Vagina (tissue), 2 donors: ENCODE measurements at places on chromosomes 7 and 10. TPM values are rescaled to one million over a fixed set of nuclear protein-coding genes. Genes with fewer than 3 reads are reported as not detected.
A peak's percentile ranks its signal among the peaks of the same experiment; 100 is the strongest.

The ITGB8 gene
- total RNA-seq, result 62.6 TPM

The GPRIN2 gene
- 5.6 TPM for total RNA-seq

The LRIT1 gene
- not detected for total RNA-seq

The ATP5MK gene
- total RNA-seq, result 180 TPM

The MSANTD7 gene
- 11.8 TPM for total RNA-seq

The FXYD4 gene
- not detected for total RNA-seq

The IFIT3 gene
- 6.1 TPM for total RNA-seq

The OR2A42 gene
- total RNA-seq, result not detected

The ACSM6 gene
- not detected for total RNA-seq

The HTR5A gene
- not detected for total RNA-seq

The UBE2D1 gene
- 10.1 TPM for total RNA-seq

The SPDYE5 gene
- total RNA-seq, result not detected

DNA sequence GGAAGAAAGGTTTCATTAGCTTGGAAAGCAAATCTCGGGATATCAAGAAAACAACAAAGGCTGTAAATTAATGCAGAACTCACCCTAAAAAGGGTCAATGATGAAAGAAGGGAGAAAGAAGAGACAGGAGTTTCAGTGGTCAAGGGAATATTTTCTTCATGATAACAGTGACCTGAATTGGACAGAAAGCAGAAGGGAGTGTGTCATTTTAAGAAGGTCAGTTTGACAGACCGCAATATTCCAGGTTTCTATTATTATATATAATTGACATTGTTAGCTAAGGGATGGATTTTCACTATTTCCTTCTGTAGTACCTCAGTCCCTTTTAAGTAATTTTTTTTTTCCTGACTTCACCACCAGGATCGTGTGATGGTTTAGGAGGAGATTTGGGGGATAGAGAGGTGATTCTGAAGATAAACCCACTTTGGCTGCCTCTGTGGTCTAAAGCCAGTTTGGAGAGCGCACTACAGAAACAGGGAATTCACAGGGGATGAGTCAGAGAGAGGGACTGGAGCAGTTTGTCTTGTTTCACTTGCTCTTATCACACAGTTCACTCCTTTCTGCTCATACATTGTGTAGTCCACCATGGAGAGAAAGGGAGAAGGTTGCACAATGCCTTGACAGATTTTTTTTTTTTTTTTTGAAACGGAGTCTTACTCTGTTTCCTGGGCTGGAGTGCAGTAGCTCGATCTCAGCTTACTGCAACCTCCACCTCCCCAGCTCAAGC lies 417.9 kb downstream of the AUTS2 start:
- no peak for DNase-seq
- H3K27ac ChIP-seq, result no peak overlapping the region
- H3K27me3 ChIP-seq, result no peaks in the 10 kb centered on the region
- H3K4me3 ChIP-seq, result no peak overlapping the region
- H3K4me1 ChIP-seq, result peaks cover 20% of the 10 kb centered on the region

- no peak overlapping the region for H3K4me3 ChIP-seq
- H3K27me3 ChIP-seq, result no peaks in the 10 kb centered on the region
- no peak overlapping the region for H3K27ac ChIP-seq
- H3K36me3 ChIP-seq, result no peaks in the 10 kb centered on the region
- H3K4me1 ChIP-seq, result no peaks in the 10 kb centered on the region
- no peak for DNase-seq
Measured at GRCh38 chr10:59779756-59780533, 26.7 kb upstream of the MRLN start.

GRCh38 chr7:96045919-96046318 lies 273.6 kb downstream of the DYNC1I1 start:
- no peaks in the 10 kb centered on the region for H3K36me3 ChIP-seq
- H3K4me1 ChIP-seq, result no peaks in the 10 kb centered on the region
- no peak for DNase-seq
- H3K27ac ChIP-seq, result no peak overlapping the region

GRCh38 chr10:13707156-13707881 lies 120.6 kb downstream of the PRPF18 start:
- peak overlapping the region; percentile 39 for H3K4me3 ChIP-seq
- no peaks in the 10 kb centered on the region for H3K27me3 ChIP-seq
- H3K4me1 ChIP-seq, result peaks cover 31% of the 10 kb centered on the region
- no peak overlapping the region for H3K27ac ChIP-seq
- no peaks in the 10 kb centered on the region for H3K36me3 ChIP-seq

- no peak overlapping the region for H3K4me3 ChIP-seq
- H3K36me3 ChIP-seq, result peaks cover 6% of the 10 kb centered on the region
- no peak for DNase-seq
- H3K27ac ChIP-seq, result no peak overlapping the region
- no peaks in the 10 kb centered on the region for H3K27me3 ChIP-seq
Measured at GRCh38 chr7:111770116-111770515, 207.8 kb upstream of the IMMP2L start.

DNA sequence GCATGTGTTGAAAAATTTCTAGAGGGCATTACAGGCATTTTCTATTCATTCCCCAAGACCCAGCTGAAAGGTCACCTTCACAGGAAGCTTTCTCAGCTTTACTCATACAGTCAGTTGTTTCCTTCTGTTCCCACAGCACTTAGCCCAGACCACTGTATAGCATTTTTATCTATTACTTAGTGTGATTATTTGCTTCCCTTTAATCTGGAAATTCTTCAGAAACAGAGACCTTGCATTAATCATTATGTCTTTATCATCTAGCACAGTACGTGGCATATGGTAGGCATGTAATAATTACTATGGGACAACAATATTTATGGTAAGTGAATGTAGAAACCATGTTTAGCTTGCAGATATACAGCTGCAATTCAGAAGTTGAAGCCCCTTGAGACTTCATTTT lies 38.2 kb upstream of the CDK6 start:
- H3K27me3 ChIP-seq, result no peaks in the 10 kb centered on the region
- no peak overlapping the region for H3K27ac ChIP-seq
- no peak for DNase-seq
- H3K36me3 ChIP-seq, result no peaks in the 10 kb centered on the region
- no peak overlapping the region for H3K4me3 ChIP-seq

DNA sequence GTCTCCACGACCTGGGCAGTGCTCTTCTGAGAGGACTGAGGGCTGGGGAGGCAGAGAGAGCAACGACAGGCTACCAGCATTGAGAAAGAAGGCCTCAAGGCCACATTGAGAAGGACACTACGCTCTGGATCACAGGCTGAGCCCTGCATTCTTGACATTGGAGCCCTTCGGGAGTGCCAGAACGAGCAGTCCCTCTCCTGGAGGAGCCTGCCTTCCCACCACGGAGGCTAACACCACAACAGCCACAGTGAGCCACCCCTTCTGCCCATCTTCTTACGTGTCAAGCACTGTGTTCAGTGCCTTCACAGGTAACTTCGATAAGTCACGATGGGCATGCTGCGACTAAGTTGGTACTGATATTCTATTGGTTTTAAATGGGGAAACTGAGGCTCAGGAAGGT lies 267.8 kb downstream of the RPS24 start:
- no peak overlapping the region for H3K4me3 ChIP-seq
- H3K27ac ChIP-seq, result no peak overlapping the region
- DNase-seq, result peak; percentile 46
- no peaks in the 10 kb centered on the region for H3K27me3 ChIP-seq

DNA sequence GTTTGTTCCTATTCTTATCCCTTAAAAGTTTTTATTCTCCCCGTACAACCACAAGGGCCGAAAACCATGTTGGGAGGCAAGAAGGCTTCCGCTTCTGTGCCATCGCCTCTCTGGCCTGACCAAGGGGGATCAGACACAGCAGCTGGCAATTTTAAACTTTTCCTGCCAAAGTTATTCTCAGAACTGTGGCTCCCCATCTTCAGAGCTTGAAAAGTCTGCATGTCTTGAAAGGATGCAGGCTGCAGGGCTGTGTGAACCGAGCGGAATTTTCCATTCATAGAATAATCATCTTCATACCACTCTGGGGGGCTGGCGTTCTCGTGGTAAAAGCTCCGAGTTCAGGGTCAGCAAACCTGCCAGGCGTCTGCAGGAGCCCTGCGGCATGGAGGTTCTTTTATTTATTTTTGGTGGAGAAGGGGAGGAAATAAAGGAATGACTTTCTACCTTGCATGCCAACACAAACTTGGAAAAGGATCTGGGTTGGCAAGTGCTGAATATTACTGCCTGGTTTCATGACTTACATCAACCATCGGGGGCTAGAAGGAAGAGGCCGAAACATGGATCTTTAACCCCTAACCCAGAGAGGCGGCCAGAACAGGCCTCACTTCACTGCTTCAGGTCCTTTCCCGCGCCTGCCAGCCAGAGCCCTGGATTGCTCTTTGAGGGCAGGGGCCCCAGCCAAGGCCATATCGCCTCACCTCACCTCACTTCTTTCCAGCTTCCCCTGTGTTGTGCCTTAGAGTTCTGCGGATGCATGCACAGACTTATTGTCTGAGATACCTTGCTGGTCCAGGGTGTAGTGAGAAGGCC lies 3.0 kb upstream of the NANOS1 start:
- DNase-seq, result no peak
- no peak overlapping the region for H3K27ac ChIP-seq
- no peaks in the 10 kb centered on the region for H3K27me3 ChIP-seq
- no peak overlapping the region for H3K4me3 ChIP-seq
- no peaks in the 10 kb centered on the region for H3K36me3 ChIP-seq

DNA sequence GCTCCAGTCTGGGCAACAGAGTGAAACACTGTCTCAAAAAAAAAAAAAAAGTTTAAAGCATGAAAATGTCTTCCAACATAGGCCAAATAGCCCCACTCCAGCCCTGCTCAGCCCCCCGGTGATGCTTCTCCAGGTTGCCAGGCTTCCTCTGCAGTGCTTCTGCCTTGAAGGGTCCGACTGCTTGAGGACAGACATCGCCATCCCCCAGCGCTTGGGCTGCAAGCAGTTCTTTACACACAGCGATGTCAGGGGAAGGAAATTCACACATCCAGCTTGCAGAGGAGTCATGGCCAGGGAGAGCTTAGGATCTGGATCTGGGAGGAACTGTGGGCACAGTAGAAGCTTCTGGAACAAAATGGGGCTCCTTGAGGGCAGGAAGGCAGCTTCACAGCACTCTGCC lies 26.9 kb downstream of the LYZL1 start:
- peaks cover 10% of the 10 kb centered on the region for H3K4me1 ChIP-seq
- no peaks in the 10 kb centered on the region for H3K36me3 ChIP-seq
- DNase-seq, result peak; percentile 27
- H3K27ac ChIP-seq, result no peak overlapping the region
- H3K4me3 ChIP-seq, result no peak overlapping the region

- no peaks in the 10 kb centered on the region for H3K27me3 ChIP-seq
- DNase-seq, result no peak
- H3K36me3 ChIP-seq, result no peaks in the 10 kb centered on the region
- H3K4me1 ChIP-seq, result no peaks in the 10 kb centered on the region
Measured at GRCh38 chr10:104396581-104396980, 42.9 kb downstream of the CFAP58 start.

DNA sequence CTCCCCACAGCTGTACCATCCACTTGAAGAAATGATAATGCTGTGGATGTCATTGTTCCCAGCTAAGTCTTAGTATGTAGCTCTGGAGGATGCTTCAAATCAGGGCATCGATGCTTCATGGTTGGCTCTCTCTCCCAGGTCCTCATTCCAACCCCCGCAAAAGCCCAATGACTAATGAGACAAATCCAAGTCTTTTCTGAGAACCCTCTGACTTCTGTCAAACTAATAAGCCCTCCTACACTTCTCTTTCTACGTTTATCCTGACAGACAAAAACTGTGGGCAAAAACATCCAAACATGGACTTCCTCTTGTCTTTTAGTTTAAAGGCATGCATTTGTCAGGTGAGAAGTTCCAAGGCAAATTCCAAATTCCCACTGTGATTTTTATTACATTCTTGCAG lies 260.4 kb upstream of the TAC1 start:
- no peaks in the 10 kb centered on the region for H3K27me3 ChIP-seq
- no peak overlapping the region for H3K4me3 ChIP-seq
- H3K36me3 ChIP-seq, result no peaks in the 10 kb centered on the region
- H3K4me1 ChIP-seq, result no peaks in the 10 kb centered on the region
